ENCODE measurements at places on chromosomes 4 and X. TPM values are rescaled to one million over a fixed set of nuclear protein-coding genes. Genes with fewer than 3 reads are reported as not detected.
A peak's percentile ranks its signal among the peaks of the same experiment; 100 is the strongest.

GRCh38 chr4:184460499-184461285, 13.7 kb downstream of the IRF2 start:
- peak overlapping the region; percentile 45 for H3K27ac ChIP-seq
- DNase-seq, result no peak
- no peak overlapping the region for H3K4me3 ChIP-seq
- peaks cover 12% of the 10 kb centered on the region for H3K36me3 ChIP-seq
- peaks cover 84% of the 10 kb centered on the region for H3K4me1 ChIP-seq

- no peaks in the 10 kb centered on the region for H3K4me1 ChIP-seq
- no peak overlapping the region for H3K27ac ChIP-seq
- no peaks in the 10 kb centered on the region for H3K36me3 ChIP-seq
- no peaks in the 10 kb centered on the region for H3K27me3 ChIP-seq
- no peak for DNase-seq
- no peak overlapping the region for H3K4me3 ChIP-seq
These were observed 237.7 kb upstream of the GPRIN3 start for GRCh38 chr4:89545315-89545714.

- no peaks in the 10 kb centered on the region for H3K4me1 ChIP-seq
- H3K27ac ChIP-seq, result no peak overlapping the region
- DNase-seq, result no peak
- no peaks in the 10 kb centered on the region for H3K27me3 ChIP-seq
- H3K36me3 ChIP-seq, result no peaks in the 10 kb centered on the region
These were observed 425.4 kb downstream of the SLITRK2 start for GRCh38 chrX:146243041-146243440.

- H3K4me3 ChIP-seq, result no peak overlapping the region
- H3K4me1 ChIP-seq, result no peaks in the 10 kb centered on the region
- no peak for DNase-seq
These were observed 19.7 kb upstream of the BBS12 start for GRCh38 chr4:122712782-122713181.

Gene TCEAL5
- polyA plus RNA-seq, result 1.2 TPM

Gene MID1
- polyA plus RNA-seq, result 2.0 TPM

Gene ODAPH
- polyA plus RNA-seq, result not detected

DNA sequence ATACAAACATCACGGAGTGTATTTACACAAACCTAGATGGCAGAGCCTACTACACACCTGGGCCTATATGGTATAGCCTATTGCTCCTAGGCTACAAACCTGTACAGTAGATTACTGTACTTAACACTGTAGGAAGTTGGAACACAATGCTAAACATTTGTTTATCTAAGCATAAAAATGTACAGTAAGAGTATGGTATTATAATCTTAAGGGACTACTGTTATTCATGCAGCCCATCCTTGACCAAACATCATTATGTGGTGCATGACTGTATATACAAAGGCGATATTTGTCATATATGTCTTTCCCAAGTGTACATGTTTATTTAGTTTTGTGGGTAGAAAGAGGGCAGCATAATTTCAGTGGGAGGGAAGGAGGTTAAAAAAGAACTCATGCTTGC, 177.7 kb upstream of the FSTL5 start:
- no peak for DNase-seq
- H3K27me3 ChIP-seq, result no peaks in the 10 kb centered on the region
- H3K27ac ChIP-seq, result no peak overlapping the region
- no peak overlapping the region for H3K4me3 ChIP-seq
- H3K36me3 ChIP-seq, result no peaks in the 10 kb centered on the region
- H3K4me1 ChIP-seq, result no peaks in the 10 kb centered on the region

DNA sequence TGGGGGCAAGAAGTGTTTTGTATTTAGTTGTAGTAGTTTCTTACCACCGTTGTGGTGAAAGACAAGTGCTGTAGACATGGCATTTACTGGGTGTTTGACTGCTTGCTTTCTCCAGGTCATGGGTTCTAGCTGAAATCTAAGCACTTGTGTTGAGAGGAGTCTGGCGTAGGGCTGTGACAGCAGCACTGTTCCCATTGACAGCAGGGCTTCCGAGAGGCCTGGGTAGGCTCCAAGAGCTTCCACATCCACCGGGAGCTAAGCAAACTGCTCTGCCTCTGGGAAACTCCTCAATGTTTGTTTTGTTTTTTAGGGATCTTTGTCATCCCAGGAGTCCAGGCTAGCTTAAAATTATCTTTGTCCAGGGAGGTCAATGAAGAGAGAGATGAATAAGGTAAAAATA, 44.3 kb downstream of the BMPR1B start:
- peaks cover 4% of the 10 kb centered on the region for H3K4me1 ChIP-seq
- H3K4me3 ChIP-seq, result no peak overlapping the region
- no peaks in the 10 kb centered on the region for H3K27me3 ChIP-seq
- no peak overlapping the region for H3K27ac ChIP-seq

DNA sequence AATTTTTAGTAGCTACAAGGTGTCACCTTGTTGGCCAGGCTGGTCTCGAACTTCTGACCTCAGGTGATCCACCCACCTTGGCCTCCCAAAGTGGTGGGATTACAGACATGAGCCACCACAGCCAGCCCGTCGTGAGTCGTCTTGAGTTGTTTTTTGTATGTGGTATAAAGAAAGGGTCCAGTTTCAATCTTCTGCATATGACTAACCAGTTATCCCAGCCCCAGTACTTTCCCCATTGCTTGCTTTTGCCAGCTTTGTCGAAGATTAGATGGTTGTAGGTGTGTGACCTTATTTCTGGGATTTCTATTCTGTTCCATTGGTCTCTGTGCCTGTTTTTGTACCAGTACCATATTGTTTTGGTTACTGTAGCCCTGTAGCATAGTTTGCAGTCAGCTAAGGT, 105.9 kb downstream of the OR13H1 start:
- H3K36me3 ChIP-seq, result no peaks in the 10 kb centered on the region
- no peak for DNase-seq
- no peaks in the 10 kb centered on the region for H3K4me1 ChIP-seq
- H3K27me3 ChIP-seq, result no peaks in the 10 kb centered on the region

DNA sequence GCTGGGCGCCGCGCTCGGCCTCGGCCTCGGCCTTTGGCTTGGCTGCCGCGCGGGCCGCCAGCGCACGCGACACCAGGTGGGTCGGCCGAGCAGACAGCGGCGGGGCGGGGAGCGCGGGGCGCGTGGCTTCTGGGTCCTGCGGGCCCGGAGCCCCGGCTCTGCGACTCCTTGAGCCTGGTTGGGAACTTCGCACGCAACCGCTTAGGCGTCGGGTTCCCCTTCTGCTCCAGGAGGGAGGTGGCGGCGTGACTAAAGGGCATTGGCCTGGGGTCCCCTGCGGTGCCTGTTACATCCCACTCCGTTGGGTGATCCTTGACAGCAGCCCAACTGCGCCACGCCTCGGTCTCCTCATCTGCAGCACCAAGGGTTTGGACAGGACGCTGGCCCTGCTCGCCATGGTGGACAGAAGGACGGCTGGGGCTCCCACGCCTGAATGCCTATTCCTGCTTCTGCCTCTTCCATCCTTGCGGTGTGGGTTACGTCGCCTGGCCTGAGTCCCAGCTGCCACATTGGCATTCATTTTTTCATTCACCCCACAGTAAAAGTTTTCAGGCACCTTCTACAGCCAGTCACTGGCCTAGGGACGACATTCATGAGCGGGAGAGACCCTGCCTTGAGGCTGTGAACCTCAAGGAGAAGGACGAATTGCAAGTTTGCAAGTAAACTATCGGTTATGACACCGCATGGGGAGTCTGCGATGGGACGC, 631 bp downstream of the EVC start:
- H3K4me3 ChIP-seq, result peak overlapping the region; percentile 57
- peaks cover 49% of the 10 kb centered on the region for H3K4me1 ChIP-seq
- DNase-seq, result no peak
- H3K27ac ChIP-seq, result peak overlapping the region; percentile 32
- H3K27me3 ChIP-seq, result peaks cover 20% of the 10 kb centered on the region

GRCh38 chrX:121179972-121180371, 132.6 kb downstream of the GLUD2 start:
- H3K27me3 ChIP-seq, result no peaks in the 10 kb centered on the region
- DNase-seq, result no peak
- H3K4me3 ChIP-seq, result no peak overlapping the region
- no peaks in the 10 kb centered on the region for H3K4me1 ChIP-seq
- no peak overlapping the region for H3K27ac ChIP-seq
- no peaks in the 10 kb centered on the region for H3K36me3 ChIP-seq

- no peak overlapping the region for H3K27ac ChIP-seq
- no peak for DNase-seq
- H3K27me3 ChIP-seq, result no peaks in the 10 kb centered on the region
- H3K4me3 ChIP-seq, result no peak overlapping the region
These were observed 7.9 kb upstream of the CHRDL1 start for GRCh38 chrX:110803506-110803905.

DNA sequence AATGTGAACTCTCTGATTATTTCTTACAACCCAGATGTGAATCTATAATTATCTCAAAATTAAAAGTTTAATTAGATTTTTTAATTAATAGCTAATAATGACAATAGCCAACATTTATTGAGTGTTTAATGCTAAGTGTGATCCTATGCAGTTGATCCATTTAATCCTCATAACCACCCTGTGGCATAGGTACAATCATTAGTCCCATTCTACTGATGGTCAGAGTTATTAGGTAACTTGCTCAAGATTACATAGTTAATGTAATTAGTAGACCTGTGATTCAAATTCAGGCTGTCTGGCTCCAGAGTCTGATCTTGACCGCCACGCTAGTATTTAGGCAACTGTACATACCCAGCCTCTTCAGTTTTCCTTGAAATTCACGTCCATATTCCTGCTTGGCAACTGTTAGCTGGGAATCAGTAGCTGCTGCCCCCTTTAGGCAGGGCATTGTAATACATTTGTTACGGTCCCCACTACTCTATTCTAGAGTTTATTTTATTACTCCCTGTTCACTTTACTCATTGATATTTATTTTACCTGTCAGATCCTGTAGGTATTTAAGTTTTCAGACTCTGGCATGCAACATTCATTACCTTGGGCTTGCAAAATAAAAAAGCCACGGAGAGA, 20.6 kb upstream of the TEC start:
- no peak overlapping the region for H3K27ac ChIP-seq
- no peaks in the 10 kb centered on the region for H3K4me1 ChIP-seq
- no peak overlapping the region for H3K4me3 ChIP-seq
- H3K27me3 ChIP-seq, result no peaks in the 10 kb centered on the region
- no peaks in the 10 kb centered on the region for H3K36me3 ChIP-seq

Data from stomach (tissue), 19 donors.